CD4-positive, CD25-positive, alpha-beta regulatory T cell (primary cell): ENCODE measurements at places on chromosomes 13 and 19.

GRCh38 chr19:12346896-12347295 lies 13.5 kb upstream of the ZNF563 start:
- no peak for DNase-seq

- peak; percentile 32 for DNase-seq
Measured at GRCh38 chr19:55179606-55180484, at the start of gene SYT5. SYT5 (minus strand) TSS chr19:55180289; CDS start chr19:55179041, 1,248 bp downstream.

DNA sequence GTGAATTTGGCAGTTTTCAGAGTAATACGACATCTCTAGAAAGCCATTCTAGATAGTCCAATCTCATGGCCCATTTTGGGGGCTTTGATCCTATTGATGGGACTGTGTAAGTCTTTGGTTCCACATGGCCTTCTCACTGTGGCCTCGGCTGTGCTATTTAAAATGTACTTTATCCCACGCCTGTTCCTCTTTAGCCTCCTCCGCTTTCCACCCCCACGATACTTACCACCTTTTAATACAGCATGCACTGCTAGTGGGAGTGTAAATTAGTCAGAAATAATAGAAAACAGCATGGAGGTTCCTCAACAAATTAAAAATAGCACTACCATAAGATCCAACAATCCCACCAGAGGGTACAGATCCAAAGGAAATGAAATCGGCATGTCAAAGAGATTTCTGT lies 28.3 kb upstream of the CEBPG start:
- DNase-seq = no peak

DNA sequence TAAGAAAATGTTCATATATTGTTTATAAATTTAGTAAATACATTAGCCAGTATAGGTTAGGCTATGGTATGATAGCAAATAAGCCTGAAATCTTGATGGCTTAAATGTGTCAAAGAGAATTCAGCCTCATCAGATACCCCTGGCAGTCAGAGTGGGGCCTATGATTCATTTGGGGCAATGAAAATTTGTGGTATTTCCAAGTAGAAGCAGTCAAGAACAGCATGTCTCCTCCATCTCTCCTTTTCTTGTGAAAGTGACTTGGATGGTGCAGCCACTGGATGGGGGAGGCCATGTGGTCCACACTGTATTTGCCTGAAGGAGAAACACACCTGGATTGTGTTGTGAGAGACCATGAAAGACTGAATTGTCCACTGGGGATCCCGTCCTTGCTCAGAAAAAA lies 82.7 kb downstream of the DLEU7 start:
- DNase-seq = peak; percentile 21

- no peak for DNase-seq
Measured at GRCh38 chr19:53246498-53246897, 8.2 kb downstream of the ZNF677 start.
